ENCODE measurements at places on chromosomes 3 and 15.

GRCh38 chr15:40863660-40864270, 10.3 kb downstream of the RHOV start:
- DNase-seq, result no peak

DNA sequence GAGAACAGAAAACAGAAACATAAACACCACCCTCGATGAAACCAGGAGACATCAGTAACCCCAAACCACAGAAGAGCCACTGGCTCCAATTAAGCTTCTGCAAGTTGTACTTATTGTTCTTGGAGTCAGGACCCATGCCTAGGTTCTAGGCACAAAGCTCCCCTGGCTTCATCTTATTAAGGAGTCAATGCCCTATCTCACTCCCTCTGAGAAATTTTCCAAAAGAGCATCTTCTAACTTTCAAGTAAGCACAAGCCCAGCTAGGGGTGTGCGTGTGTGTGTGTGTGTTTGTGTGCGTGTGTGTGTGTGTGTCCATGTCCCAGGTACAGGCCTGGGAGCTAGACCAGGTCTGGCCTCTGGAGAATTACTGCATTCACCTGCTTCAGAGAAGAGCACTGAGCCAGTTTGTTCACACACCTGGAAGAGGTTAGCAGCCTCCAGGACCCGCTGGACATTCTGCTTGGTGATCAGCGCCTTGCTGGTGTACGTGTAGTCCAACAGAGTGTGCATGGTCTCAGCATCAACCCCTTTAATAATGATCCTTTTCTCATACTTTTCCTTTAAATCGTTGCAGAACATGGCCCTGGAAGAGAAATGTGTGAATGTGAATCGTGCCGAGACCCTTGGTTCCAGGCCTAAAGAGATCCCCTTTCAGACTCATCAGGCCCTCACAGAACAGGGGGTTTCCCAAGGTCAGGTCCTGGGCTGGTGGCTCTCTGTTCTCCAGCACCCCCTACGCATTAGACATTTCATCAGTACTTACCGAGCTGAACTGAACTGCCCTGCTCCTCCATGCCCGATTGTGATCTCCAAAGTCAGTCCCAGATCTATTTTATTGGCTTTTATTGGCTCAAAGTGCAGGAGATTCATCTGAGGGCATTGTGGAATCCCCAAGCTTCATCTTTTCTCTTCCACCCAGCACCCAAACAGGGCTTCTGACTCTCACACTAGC, 27.8 kb downstream of the KLHL6 start:
- DNase-seq, result no peak

GRCh38 chr3:105051972-105052371, 314.7 kb upstream of the ALCAM start:
- DNase-seq, result no peak

DNA sequence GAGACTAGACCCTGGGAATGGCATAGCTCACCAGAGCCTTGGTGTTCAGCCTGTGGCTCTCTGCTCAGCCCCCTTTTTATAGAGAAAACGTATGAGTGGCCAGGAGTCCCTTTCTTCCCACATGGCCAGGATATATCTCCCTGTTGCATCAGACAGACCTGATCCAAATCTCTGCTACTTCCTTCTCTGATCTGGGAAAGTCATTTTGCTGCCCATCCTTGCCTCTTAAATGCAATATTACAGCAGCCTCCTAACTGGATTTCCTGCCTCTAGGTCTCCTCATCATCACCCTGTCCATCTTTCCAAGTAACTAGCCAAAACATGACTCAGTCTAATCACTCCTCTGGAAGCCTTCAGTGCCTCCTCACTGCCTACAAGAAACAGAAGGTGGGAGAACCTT, 42.9 kb downstream of the CTDSPL start:
- no peak for DNase-seq

GRCh38 chr15:68578175-68578979, 416 bp upstream of the CORO2B start:
- DNase-seq, result no peak

- DNase-seq, result no peak
These were observed 10.3 kb downstream of the NEK11 start for GRCh38 chr3:131036986-131037385.

- DNase-seq, result no peak
These were observed 65.8 kb upstream of the PLCL2 start for GRCh38 chr3:16818945-16819344.

DNA sequence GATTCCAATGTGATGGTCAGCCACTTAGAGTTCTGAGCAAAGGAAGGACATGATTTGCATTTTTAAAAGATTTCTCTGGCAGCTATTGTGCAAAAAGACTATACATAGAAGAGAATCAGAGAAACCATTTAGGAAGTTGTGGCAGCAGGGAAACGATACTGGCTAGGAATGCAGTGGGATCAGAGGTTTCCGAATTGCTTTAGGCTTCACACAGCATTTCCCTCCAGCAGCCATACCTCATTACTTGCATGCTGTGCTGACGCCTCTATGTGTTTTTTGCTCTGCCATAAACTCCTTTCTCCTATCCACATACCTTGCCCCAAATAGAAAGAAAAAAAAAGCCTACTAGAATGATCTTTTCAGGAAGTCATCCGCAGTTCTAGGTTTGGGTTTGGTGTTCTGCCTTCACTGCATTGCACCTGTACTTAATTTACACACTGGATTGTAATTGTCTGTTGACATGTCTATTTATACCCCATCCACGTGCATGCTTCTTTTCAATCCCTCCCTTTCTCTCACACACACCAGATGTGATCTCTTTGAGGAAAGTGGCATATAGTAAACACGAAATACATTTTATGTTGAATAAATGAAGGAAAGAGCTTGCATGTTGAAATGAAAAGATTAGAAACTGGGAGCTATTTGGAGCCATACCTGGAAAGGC, 860.3 kb upstream of the SEMA6D start:
- DNase-seq, result no peak

DNA sequence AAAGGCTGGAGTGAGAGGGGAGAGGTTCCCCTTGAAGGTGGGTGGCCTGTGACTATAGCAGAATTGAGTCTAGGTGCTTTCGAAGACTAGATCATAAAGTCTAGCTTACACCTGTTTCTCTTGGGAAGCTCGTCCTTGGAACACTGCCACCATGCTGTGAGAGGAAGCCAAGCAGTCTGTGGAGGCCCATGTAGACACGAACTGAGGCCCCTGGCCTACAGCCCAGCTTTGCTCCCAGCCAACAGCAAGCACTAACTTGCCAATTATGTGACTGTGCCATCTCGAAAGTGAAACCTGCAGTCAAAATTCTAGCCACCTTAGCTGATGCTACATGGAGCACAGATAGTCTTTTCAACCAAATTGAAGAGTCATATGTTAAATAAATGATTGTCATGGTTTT, 190.5 kb upstream of the NECTIN3 start:
- DNase-seq, result peak; percentile 37

- DNase-seq, result no peak
These were observed 88.6 kb upstream of the COL6A5 start for GRCh38 chr3:130256821-130257340.

DNA sequence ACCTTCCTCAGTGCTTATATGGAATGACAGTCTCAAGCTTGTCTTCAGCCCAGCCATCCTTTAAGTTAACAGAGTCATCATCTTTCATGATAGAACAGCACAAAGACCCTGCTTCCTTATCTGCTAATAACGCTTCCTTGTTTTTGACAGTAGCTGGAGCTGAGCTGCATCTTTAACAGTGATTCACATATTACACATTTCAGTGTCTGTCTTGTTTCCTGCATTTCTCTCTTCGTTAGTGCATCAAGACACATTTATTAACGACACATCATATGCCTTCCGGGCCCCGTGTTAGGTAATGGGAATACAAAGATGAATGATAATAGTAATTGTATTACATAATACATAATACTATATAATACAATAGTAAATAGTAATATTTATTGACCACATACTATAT, 30.2 kb upstream of the GREM1 start:
- DNase-seq, result peak; percentile 34

- DNase-seq, result no peak
These were observed 524.5 kb upstream of the TGFBR2 start for GRCh38 chr3:30081904-30082303.

- DNase-seq, result no peak
These were observed at the start of gene ST6GAL1 for GRCh38 chr3:186930143-186930640. ST6GAL1 (plus strand) TSS chr3:186930526; CDS start chr3:187042704, 112,178 bp downstream.

DNA sequence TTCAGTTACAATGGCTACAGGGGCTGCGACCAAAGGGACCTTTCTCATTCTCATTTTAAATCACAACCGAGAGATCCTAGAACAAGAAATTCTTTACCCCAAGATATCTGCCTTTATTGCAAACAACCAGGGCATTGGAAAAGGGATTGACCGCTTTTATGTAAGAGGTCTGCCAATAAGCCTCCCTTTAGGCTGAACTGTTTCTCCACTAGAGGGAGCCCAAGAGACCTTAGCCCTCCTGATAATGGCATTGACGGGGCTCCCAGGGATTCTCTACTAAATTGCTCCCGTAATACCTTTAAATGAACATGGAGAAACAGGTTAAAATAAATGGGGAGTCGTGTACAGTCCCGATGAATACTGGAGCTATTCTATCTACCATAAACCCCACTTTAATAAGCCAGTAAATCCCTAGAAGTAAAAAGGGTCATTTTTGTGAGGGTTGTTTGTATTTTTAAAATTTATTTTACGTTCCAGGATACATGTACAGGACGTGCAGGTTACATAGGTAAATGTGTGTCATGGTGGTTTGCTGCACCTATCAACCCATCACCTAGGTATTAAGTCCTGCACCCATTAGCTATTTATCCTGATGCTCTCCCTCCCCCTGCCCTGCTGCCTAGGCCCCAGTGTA, 7.5 kb upstream of the IGSF10 start:
- DNase-seq, result peak; percentile 5

DNA sequence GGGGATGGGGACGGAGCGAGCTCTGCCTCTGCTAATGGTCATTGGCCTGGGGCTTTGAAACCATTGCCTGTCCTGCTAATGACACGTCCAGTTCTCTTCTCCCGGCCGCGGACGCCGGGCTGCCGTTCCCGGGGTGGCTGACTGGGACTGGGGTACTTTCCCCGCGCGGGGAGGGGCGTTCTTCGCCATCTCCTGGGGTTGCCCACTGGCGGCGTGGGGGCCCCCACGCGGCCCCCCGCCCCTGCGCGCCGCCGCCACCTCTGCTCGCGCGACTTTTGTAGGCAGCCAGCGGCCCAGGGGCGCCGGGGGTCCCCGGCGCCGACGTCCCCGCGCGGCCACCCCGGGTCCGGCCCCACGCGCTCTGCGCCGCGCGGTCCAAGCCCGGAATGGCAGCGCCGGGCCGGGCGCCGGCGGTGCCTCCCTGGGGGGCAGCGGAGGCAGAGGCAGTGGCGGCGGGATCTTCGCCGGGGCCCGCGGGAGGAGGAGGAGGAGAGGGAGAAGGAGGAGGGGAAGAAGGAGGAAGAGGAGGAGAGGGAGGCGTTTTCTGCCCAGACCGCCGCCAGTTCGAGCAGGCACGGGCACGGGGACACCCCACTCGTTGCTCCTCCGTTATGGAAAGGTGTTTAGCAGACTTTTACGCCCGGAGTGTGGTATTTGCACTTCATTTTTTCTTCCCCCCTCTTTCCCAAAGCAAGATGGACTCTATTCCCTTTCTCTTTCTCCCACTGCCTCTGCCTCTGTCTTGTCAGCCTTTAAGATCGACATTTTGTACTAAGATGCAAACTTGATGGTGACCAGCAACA, 2.3 kb downstream of the BBX start:
- no peak for DNase-seq

DNA sequence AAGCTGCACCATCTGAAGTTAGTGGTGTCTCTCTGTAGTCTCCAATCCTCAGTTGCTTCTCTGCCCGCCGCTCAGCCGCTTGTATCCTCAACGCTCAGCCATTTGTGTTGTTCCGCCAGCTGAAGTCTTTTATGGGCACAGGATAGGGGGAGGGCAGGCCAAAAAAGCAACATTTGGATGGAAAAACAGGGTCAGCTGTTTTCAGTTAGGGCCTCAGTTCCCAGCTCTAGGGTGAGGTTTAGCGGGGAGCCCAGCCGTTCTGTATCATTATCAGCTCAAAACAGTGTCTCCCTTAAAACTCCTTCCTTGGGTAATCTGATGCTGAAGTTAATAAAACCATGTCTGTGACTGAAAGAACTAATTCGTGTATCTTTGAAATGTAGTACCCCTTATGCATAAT, 329.5 kb upstream of the AZI2 start:
- no peak for DNase-seq

DNA sequence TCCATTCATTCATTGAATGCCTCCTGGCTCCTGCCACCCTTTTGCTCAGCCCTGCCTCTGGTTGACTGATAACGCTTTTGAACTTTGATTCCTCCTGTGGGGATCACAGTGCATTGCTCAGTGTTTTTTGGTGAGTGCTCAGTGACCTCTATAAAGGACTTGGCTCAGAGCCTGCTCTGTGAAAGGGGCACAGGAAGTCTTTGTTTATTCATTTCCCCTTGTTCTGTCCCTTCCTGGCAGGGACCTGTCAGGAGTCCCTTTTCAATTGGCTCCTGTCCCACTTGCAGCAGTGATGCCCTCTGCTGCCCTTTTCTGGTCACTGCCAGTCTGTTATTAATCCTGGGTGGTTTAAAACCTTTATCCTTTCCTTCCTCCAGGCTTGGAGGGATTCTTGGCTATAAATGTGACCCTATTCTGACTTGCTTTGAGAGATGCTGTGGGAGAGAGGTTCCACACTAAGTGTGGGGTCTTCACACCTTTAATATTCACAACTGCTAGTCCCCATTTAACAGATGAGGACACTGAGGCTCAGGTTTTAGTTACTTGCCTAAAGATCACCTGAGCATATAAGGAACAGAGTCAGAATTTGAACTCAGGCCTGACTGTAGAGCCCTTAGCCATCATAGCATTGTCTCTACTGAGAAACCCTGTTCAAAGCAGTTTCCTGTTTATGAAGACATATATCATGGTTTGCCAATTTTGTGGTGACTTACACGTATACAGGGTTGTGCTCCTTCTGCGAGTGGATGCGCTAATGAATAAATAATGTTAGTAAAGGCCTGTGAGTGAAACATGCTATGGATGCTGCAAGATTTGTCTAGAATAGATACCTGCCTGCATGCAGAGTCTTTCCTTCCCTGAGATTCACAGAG, 23.2 kb upstream of the TATDN2 start:
- DNase-seq, result no peak

DNA sequence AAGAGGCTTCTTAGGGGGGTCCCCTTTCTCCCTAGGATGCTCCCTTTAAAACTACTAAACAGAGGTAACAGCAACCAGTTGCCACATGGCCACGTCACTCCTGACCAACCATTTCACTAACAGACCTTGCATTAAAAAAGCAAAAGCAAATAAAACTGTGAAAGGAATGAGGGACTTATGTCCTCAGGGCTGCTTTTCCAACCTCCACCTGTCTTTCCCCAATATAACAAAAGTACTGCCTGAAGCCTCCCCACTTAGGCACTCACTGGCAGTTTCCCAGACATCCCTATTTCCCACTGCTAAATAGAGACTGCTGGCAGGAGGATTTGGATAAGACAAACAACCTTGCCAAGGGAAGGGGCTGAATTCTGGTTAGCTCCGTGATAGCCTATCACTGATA, 130.3 kb downstream of the ATP8B4 start:
- no peak for DNase-seq

- DNase-seq, result no peak
These were observed 20.8 kb downstream of the UBE2E1 start for GRCh38 chr3:23826382-23827064.

DNA sequence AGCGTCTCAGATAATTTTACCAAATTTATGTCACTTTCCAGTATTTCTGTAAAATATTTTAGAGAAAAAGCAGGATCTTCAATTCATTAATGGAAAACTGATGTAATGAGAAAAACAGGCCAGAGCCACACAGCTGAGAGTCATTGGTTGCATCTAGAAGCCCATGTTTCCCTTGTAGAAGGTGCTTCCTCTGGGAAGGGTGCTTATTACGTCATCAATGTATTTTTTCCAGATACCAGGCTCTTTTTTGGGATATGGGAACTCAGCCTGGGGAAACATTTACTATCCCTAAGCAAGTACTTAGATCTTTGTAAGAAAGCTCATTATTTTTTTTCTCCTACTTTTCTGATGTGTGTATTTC, 89.1 kb upstream of the PHLDB2 start:
- DNase-seq, result no peak
